Adrenal gland (tissue), 19 donors: ENCODE measurements at places on chromosomes 1 and 21. TPM values are rescaled to one million over a fixed set of nuclear protein-coding genes. Genes with fewer than 3 reads are reported as not detected.
A peak's percentile ranks its signal among the peaks of the same experiment; 100 is the strongest.

HPDL gene
- polyA plus RNA-seq = 0.16 TPM

KIF17 gene
- polyA plus RNA-seq = 22.9 TPM

PEAR1 gene
- polyA plus RNA-seq = 15.1 TPM

- H3K4me3 ChIP-seq = no peak overlapping the region
- no peaks in the 10 kb centered on the region for H3K27me3 ChIP-seq
- no peaks in the 10 kb centered on the region for H3K36me3 ChIP-seq
- DNase-seq = no peak
- H3K4me1 ChIP-seq = no peaks in the 10 kb centered on the region
These were observed 96.4 kb upstream of the PPP2R5A start for GRCh38 chr1:212188599-212189351.

DNA sequence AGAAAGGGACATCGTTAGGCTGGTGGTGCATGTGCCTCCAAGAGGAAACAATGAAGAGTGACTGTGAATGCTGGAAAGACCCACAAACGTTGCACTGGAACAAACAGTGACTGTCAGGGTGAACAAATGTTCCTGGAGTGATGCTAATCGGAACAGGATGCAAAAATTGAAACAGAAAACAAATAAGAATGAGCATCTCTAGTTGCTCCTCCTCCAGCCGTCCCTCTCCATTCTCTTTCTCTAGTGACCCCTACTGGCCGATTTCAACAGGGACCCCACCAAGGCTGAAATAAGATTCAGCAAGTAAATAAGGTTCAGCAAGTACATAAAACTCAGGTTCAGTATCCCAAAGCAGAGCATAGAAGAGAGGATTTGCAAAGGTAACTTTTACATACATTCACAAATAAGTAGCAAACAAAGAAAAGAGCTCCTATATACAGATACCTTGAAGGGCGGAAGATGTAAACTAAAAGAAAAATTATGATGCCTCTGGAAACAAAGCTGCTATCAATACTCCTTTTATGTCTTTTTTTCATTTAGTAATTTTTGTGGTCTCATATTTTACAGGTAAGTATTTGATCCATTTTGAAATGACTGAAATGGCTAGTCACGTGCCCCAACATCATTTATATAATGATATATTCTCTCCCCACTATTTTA, 836.1 kb upstream of the ADAMTS5 start:
- no peaks in the 10 kb centered on the region for H3K36me3 ChIP-seq
- H3K27me3 ChIP-seq = no peaks in the 10 kb centered on the region
- DNase-seq = peak; percentile 16
- no peak overlapping the region for H3K4me3 ChIP-seq
- H3K27ac ChIP-seq = no peak overlapping the region
- H3K4me1 ChIP-seq = no peaks in the 10 kb centered on the region

GRCh38 chr1:66275083-66275482, 258.9 kb upstream of the SGIP1 start:
- H3K36me3 ChIP-seq = no peaks in the 10 kb centered on the region
- H3K27ac ChIP-seq = no peak overlapping the region
- no peak for DNase-seq
- no peak overlapping the region for H3K4me3 ChIP-seq
- H3K27me3 ChIP-seq = no peaks in the 10 kb centered on the region
- peaks cover 12% of the 10 kb centered on the region for H3K4me1 ChIP-seq

DNA sequence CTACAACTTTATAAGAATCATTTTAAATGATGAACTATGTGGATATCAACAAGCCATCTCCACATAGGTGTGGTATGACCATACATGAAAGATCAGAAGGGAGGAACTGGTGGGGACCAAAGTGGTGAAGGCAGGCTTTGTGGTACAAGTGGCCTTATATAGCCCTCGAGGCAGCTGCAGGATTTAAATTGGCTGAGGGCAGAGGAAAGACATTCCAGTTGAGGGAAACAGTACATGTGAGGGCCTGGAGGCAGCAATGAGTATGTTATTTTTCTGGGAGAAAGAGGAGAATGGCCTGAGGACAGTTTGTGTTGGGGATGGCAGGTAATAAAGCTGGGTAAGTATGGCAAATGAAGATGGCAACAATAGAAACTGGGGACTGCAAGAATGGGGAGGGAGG, 17.1 kb downstream of the OSCP1 start:
- no peak for DNase-seq
- no peak overlapping the region for H3K27ac ChIP-seq
- H3K4me3 ChIP-seq = no peak overlapping the region
- H3K4me1 ChIP-seq = no peaks in the 10 kb centered on the region

- DNase-seq = no peak
- H3K36me3 ChIP-seq = no peaks in the 10 kb centered on the region
- H3K4me1 ChIP-seq = no peaks in the 10 kb centered on the region
- H3K27me3 ChIP-seq = no peaks in the 10 kb centered on the region
- no peak overlapping the region for H3K4me3 ChIP-seq
These were observed 249.0 kb downstream of the SETD4 start for GRCh38 chr21:35811191-35811806.

DNA sequence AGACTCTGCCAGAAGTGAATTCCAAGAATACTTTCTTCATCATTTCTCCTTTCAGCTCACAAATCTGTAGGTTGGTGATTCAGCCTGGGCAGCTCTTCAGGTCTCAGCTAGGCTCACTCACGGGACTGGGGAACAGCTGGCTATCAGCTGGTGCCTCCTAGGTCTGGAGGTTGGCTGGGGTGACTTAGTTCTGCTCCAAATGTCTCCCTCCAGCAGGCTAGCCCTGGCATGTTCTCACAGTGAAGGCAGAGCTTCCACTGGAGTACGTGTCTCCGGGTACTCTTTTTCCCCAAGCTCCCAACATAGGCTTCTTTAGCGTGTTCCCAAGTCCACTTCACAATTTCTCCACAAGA, 12.5 kb upstream of the VAMP4 start:
- H3K36me3 ChIP-seq = no peaks in the 10 kb centered on the region
- no peaks in the 10 kb centered on the region for H3K27me3 ChIP-seq
- no peak overlapping the region for H3K27ac ChIP-seq
- DNase-seq = no peak
